ENCODE measurements at places on chromosomes 2 and 18. TPM values are rescaled to one million over a fixed set of nuclear protein-coding genes. Genes with fewer than 3 reads are reported as not detected.

DNA sequence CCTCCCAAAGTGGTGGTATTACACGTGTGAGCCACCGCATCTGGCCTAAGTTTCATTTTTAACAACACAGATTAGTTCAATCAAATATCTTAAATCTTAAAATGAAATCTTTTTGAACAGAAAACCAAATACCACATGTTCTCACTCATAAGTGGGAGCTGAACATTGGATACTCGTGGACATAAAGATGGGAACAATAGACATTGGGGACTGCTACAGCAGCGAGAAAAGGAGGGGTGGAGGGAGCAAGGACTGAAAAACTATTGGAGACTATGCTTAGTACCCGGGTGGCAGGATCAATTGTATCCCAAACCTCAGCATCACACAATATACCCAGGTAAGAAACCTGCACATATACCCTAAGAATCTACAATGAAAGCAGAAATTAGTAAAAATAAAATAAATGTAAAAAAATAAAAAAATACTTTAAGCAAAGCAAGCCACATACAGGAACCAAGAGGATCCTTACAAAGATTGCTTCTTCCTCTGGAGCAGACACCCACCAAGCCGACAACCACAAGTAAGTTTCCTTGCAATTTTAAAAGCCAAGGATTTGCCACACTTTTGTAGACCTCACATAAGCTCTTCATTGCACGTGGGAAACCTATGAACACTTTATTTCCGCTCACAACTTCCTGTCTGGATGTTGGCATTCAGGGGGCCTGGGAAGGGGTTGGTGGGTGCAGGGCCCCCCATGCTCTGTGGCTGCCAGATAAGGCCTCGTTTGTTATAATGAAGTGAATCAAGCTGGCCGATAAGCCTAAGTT, 147.9 kb downstream of the MYCN start:
- DNase-seq = no peak
- no peaks in the 10 kb centered on the region for H3K36me3 ChIP-seq
- no peak overlapping the region for H3K4me3 ChIP-seq
- no peak overlapping the region for H3K27ac ChIP-seq

DNA sequence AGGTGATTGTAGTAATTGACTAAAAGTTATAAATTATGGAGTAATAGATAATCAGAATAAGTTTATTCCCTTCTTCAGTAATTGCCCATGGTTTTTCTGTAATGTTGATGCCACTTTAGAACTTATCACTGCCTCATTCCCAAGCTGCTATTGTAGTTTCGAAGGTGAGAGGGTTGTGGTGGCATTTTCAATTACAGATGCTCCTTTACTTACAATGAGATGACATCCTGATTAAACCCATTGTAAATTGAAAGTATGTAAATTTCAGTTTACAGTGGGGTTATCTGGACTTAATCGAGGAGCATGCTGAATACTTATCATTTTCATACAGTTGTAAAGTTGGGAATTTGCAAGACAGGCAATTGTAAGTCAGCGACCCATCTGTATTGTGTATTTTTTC, 2.9 kb downstream of the NDUFV2 start:
- H3K27ac ChIP-seq = peak overlapping the region; percentile 92
- H3K4me1 ChIP-seq = peaks cover 52% of the 10 kb centered on the region
- H3K36me3 ChIP-seq = no peaks in the 10 kb centered on the region

DNA sequence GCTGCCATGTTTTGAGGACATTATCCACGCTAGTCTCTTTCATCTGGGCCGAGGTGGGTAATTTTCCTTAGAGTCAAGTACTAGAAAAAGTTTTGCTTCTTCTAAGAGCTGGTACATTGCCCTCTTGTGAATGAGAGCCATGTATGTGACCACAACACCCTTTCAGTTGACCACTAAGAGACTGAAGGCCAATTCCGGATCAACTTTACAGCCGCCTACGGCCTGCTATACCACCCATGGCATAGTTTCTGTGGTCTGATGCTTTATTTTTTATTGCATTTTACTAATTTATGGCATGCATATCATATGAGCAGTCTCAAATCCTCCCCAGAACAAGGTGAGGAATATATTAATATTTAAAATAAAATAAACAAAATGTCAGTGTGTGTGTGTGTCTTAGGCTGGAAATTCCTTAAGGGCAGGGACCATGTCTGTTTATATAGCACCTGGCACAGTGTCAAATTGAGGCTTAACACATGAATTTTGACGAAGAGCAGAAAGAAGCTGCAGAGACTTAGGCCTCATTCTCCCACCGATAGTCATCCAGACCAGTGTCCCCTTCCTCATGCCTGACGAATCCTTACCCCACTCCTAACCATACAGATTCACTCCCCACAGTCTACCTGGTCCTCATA, 35.4 kb downstream of the PSD4 start:
- no peak overlapping the region for H3K4me3 ChIP-seq
- peaks cover 39% of the 10 kb centered on the region for H3K4me1 ChIP-seq
- no peaks in the 10 kb centered on the region for H3K36me3 ChIP-seq
- DNase-seq = no peak
- no peaks in the 10 kb centered on the region for H3K27me3 ChIP-seq

GRCh38 chr18:48193521-48194492, 215.4 kb downstream of the ZBTB7C start:
- peaks cover 19% of the 10 kb centered on the region for H3K4me1 ChIP-seq
- no peak overlapping the region for H3K27ac ChIP-seq
- no peaks in the 10 kb centered on the region for H3K27me3 ChIP-seq
- DNase-seq = no peak
- no peak overlapping the region for H3K4me3 ChIP-seq

- no peaks in the 10 kb centered on the region for H3K27me3 ChIP-seq
- no peak for DNase-seq
- H3K27ac ChIP-seq = no peak overlapping the region
- H3K36me3 ChIP-seq = no peaks in the 10 kb centered on the region
- H3K4me1 ChIP-seq = no peaks in the 10 kb centered on the region
- H3K4me3 ChIP-seq = no peak overlapping the region
Measured at GRCh38 chr18:75341267-75341666, 86.2 kb downstream of the SMIM21 start.

DNA sequence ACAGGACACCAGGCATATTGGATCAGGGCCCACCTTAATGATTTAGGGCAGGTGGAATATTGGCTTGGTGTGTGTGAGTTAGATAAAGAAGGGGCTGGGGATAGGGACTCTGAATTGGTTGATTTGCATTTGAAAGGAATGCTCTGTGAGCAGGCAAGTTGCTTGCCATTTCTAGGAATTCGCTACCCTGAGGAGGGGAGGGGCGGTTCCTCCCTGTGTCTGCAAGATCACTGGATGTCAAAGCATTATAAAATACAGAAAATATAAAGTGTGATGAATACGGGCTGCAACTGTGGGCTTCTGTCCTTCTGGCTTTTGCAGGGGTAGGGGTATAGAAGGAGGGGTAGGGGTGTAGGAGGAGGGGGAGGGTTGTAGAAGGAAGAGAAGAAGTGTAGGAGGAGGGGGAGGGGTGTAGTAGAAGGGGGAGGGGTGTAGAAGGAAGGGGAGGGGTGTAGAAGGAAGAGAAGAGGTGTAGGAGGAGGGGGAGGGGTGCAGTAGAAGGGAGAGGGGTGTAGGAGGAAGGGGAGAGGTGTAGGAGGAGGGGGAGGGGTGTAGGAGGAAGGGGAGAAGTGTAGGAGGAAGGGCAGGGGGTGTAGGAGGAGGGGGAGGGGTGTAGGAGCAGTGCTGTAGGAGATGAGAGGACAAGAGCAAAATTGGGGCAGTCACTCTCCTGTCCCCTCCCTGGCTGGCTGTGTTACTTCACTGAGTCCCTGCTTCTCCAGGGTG, 238.0 kb upstream of the COPS8 start:
- no peaks in the 10 kb centered on the region for H3K36me3 ChIP-seq
- peaks cover 7% of the 10 kb centered on the region for H3K4me1 ChIP-seq
- no peak overlapping the region for H3K4me3 ChIP-seq

- no peaks in the 10 kb centered on the region for H3K36me3 ChIP-seq
- no peak for DNase-seq
- peaks cover 36% of the 10 kb centered on the region for H3K4me1 ChIP-seq
- peak overlapping the region; percentile 53 for H3K27ac ChIP-seq
- no peak overlapping the region for H3K4me3 ChIP-seq
Measured at GRCh38 chr2:120552800-120553481, 182.7 kb upstream of the GLI2 start.

GRCh38 chr2:11698009-11698922, 28.3 kb upstream of the NTSR2 start:
- H3K36me3 ChIP-seq = no peaks in the 10 kb centered on the region
- H3K4me1 ChIP-seq = peaks cover 16% of the 10 kb centered on the region
- H3K27ac ChIP-seq = peak overlapping the region; percentile 83
- no peak overlapping the region for H3K4me3 ChIP-seq
- no peak for DNase-seq
- H3K27me3 ChIP-seq = no peaks in the 10 kb centered on the region

IL1F10 gene
- total RNA-seq = not detected

SEC11C gene
- total RNA-seq = 33.5 TPM

DCDC2C gene
- total RNA-seq = not detected

MFSD2B gene
- not detected for total RNA-seq

EML6 gene
- total RNA-seq = 2.7 TPM
